ENCODE measurements at places on chromosomes 2 and 18.

DNA sequence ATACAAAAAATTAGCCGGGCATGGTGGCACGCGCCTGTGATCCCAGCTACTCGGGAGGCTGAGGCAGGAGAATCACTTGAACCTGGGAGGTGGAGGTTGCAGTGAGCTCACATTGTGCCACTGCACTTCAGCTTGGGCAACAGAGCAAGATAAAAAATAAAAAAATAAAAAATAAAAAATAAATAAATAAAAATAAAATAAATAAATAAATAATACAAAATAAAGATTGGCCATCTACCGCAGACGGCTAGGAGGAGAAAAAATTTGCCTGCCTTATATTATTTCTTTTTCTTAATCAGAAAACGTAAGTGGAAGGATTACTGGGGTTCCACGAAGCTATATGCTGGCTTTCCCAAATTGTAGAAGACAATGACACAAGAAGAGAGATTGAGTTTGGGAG, 229.7 kb downstream of the EPHA4 start:
- DNase-seq: no peak

GRCh38 chr2:79100285-79100684, 12.5 kb upstream of the REG1B start:
- no peak for DNase-seq

- no peak for DNase-seq
Observed at GRCh38 chr18:13611601-13612195, 114.7 kb downstream of the FAM210A start.

DNA sequence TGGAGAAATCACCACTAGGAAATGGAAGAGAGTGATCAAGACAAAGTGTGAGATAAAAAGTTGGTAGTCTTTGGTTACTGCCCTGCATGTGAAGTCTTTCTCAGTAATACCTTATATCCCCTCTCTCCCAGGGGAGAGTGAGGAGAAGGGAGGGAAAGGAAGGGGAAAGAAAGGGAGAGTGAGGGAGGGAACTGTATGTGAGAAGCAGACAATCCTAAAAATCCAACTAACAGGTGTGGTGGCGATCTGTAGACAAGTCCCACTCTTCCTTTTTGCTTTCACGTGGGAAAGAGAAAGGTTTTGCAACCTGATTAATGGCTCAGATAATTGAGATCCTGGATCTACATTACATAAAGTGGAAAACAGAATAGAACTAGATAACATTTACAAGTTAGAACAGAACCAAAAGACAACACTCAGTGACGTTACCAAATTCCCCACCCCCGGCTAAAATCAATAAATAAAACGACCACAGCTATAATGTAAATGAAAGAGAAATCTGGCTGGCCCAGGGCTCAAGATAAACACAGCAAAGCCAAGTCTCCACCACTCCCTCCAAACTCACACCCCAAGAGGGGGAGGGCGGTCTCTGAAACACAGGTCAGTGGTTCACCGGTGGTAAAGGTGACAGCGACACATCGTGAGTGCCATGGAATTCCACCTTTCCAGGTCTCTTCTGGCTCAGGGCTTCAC, 10.0 kb upstream of the APCDD1 start:
- DNase-seq: no peak

DNA sequence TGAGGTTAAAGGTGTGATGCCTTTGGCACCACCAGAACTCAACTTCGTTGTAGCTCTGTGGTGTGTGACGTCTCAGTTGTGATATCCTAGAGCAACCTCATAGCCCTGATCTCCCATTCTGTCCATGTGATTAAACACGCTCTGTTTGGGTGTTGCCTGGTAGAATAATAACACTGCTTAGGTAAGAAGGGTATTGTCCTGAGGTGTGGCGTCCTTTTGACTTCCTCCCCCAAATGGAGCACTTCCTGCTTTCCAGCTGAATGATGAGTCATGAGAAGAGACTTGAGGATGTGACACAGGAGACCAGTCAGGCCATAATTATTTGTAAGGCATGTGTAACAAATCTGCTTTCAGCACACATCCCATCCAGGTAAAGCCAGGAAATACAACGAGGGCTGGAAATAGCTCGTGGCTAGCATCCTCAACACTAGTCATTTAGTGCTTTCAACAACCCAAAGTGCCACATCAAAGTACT, 100.7 kb downstream of the RAPGEF4 start:
- DNase-seq: no peak

DNA sequence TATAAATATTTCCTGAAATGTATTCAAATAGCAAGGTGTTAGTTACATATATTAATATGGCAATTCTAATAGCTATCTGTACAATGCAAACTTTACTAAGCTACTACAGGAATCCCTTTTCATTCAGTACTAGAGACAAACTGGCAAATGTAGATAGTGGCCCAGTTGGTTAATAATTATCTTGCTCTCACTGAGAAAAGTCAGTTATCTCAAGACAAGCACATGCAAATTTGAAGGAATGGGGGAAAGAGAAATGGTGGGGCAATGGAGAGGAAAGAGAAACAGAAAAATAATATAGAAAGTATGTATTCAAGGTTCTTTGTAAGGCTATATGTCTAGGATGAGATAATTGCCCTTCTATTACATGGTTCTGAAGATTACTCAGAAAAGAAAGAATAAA, 280.0 kb downstream of the FIGN start:
- DNase-seq: no peak

GRCh38 chr2:28102455-28102874, 211.9 kb downstream of the BABAM2 start:
- DNase-seq: no peak

DNA sequence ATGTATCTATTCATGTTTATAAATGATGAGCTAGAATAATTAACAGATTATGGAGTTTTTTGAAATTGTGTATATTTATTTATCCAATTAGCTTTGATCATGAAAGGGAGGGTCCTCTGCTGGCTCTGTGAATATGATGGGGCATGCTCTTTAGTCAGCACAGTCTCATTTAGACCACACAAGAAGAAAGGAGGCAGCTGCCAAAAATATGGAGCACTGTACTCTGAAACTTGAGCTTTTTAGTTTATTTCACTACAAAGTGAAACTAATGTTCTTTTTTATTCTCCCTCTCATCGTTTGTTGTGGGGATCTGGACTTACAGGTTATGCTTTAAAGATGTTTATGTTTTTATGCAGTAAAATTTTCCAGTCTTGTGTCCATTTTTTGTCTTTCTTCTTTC, 266.9 kb upstream of the GULP1 start:
- DNase-seq: no peak

- DNase-seq: no peak
Observed at GRCh38 chr2:144703852-144704708, 184.2 kb upstream of the ZEB2 start.

DNA sequence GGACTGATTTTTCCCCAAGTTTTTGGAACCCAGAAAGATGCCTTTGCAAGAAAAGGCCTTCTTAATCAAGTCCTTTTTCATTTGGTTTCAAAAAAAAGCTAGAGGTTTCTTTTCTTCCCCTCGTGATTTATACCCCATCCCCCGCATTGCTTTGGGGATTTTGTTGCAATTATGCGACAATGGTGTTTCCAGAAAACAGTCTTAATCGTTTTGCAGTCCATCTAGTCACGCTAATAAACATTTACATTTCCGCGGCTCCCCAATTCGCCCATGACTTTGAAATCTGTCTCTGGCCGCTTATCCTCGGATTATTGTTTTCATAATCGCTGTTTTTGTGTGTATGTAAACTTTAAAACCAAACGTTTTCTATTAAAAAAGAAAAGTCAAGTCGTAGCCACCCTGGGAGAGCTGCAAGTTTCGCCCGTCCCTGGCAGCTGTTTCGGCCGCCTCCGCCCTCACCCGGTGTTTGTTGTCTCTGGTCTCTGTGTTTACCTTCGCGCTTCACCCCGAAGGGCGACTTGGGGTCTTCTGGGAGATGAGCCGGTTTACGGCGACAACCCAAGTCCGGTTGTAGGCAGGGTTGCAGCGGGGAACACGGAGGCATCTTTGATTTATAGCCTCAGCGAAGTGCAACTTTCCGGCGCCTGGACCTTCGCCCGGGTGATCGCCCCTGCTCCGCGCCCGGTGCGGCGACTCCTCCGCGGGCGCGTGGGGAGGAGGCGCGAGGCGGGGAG, 667 bp downstream of the SP9 start:
- DNase-seq: no peak

DNA sequence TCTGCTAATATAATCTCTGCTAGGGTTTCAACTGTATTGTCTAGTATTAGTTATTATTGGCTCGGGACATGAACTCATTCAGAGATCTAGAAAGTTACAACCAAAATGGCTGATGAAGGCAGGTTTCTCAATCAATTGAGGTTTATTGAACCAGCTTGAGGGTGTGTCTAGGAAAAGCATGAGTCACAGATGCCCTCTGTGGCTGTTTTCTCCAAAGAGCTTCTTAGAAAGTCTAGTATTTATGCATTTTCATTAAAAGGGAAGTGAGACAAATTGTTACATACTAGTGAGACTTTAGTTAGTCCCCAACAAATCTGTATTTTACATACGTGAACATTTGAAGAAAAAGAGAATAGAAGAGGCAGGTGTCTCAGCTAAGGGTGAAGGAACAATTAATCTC, 23.0 kb upstream of the RTTN start:
- no peak for DNase-seq

DNA sequence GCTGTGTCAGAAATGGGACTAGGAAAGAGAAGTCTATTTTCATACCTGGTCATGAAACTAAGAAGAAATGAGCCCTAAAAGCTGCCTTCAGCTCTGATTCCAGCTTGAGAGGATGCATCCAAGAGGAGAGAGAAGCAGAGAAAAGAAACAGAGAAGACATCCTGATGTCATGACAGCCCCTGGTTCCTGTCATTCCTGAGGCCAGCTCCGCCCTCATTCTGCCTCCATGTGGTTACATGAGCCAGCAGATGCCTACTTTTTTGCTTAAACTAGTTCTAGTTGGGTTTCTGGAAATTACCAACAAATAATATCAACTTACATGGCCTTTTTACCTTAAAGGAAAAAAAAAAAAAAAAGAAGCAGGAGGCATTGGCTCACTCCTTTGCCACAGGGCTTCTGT, 14.1 kb upstream of the ACKR3 start:
- no peak for DNase-seq

DNA sequence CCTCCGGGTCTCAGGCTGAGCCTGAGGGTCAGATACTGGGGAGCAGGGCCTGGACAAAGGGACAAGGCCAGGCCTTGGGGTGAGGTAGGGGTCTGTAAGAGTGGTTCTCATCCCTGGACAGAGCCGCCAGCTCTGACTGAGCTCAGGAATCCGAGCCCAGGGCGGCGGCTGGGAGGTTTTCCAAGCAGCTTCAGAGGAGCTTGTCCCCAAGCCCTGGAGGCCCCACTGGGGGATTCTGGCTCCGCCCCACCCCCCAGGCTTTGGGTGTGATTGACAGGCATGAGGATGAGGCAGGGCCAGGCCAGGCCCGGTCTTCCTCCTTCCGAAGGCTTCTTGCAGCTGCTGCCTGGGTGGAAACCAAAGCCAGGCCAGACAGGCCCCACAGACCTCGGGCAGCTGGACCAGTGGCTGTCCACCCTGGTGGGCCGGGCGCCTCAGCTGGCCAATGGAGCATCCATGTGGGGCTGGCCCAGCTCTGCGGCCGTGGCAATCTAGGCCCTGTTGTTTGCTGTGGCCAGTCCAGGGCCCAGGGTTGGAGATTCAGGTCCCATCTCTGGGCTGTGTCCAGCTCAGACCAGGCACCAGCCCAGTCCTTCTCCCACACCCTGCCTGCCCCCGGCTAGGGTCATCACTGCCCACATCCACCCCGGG, 23.1 kb upstream of the GPC1 start:
- DNase-seq: no peak

DNA sequence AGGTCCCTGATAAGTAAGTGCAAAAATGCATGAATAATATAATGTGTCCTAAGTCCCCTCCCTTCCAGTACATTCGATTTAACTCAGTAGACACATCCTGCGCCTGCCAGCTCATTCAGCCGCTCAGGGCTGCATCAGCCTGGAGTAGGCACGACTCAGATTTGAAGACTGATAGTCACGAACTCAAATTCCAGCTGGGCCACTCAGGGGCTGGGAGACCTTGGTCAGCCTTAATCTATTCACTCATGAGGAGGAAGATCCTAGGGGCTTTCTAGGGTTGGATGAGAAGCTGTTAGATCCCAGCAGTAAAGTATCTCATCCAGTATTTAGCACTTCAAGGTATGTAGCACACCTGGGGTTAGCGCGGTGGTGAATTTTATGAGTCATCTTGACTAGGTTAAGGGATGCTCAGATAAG, 98.9 kb upstream of the ODC1 start:
- no peak for DNase-seq

DNA sequence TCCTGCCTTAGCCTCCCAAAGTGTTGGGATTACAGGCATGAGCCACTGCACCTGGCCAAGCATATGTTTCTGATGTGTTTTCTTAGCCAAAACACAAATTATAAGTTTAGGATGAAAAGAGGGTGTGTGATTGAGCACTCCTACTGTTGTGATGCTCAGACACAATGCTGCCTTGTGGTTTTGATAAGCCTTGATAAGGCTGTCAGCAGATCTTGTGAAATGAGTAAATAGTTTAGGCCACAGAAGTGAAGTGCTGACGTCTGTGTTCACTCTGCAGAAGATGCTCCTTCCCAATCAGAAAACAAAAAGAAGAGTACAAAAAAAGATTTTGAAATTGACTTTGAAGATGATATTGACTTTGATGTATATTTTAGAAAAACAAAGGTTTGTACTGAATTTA, 24.3 kb downstream of the NCAPH start:
- DNase-seq: no peak

- no peak for DNase-seq
Observed at GRCh38 chr2:45953376-45954027, 302.0 kb downstream of the PRKCE start.

All from stimulated activated CD4-positive, alpha-beta T cell treated with anti-CD3 and anti-CD28 coated beads, Interleukin-1b, Interleukin-23, amount 100 ng/mL, for 1 hour (primary cell).